Chondrocyte (in vitro differentiated cells): ENCODE measurements at places on chromosomes 1 and 21.

GRCh38 chr1:48246727-48247126, 24.2 kb downstream of the SLC5A9 start:
- DNase-seq, result no peak

GRCh38 chr1:93641527-93641926, 40.1 kb downstream of the BCAR3 start:
- DNase-seq, result no peak

DNA sequence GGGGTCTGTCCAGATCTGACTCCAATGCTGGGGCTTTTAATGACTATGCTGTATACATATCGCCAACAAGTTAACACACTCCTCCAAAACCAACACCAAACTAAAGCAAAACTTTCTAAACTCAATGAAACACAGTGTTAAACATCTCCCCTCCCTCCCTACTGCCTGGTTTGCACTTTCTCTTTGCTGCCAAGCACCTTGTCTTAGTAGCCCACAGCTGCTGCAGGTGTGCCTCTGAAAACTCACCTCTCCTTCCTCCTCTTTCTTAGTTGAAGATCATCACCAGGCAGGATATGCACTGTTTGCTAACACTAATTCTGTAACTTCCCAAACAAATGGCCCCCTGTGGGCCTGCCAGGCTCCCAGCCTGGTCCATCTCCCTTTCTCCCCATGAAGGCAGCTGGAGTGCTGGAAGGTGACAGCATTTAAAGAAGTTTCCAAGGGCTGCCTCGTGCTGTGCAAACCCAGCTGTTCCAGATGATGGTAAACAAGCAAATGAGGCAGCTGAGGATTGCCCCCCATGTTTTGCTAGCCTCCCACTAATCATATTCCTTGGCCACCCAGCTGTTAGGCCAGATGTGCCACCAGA, 213.7 kb downstream of the ASTN1 start:
- DNase-seq, result no peak

DNA sequence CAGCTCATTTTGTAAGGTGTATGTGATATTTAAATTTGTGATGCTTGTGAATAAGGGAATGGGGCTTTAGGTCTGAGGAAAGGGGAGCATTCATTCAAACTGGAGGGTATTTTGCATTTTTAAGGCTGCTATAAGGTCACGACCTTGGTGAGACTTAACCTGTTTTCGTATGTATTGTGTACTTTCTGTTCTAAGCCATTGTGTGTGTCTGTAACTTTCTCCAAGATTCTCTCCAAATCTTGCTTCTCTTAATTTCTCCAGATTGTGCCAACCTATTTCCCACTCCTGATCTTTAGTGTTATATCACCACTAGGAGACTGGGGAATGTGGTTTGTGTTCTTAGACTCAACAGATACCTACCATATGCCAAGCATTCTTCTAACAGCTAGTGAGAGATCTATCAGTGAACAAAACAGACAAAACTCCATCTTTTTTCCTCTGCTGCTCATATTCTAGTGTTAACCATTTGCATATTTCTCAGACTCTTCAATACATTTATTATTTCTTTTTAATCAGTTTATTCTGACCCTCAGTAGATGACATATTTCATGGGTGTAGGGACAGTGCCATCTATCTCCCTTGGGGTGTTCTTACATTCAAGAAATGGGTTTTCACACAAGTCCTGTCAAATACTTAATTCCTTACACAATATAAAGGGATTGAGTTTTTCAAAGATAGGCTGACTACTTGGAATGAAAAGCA, 27.5 kb downstream of the ATP1B1 start:
- DNase-seq, result no peak

DNA sequence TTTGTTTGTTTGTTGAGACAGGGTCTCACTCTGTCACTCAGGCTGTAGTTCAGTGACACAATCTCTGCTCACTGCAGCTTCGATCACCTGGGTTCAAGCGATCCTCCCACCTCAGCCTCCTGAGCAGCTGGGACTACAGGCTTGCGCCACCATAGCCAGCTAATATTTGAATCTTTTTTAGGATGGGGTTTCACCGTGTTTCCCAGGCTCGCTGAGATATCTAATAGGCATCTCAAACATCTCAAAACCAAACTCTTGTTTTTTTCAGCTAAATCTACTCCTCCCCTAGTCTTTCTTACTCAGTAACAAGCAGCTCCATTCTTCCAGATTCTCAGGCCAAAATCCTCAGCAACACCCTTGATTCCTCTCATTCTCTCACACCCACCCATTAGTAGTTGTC, 22.0 kb upstream of the SRRM1 start:
- no peak for DNase-seq

GRCh38 chr1:3312310-3312897, 142.1 kb upstream of the ARHGEF16 start:
- DNase-seq, result no peak

DNA sequence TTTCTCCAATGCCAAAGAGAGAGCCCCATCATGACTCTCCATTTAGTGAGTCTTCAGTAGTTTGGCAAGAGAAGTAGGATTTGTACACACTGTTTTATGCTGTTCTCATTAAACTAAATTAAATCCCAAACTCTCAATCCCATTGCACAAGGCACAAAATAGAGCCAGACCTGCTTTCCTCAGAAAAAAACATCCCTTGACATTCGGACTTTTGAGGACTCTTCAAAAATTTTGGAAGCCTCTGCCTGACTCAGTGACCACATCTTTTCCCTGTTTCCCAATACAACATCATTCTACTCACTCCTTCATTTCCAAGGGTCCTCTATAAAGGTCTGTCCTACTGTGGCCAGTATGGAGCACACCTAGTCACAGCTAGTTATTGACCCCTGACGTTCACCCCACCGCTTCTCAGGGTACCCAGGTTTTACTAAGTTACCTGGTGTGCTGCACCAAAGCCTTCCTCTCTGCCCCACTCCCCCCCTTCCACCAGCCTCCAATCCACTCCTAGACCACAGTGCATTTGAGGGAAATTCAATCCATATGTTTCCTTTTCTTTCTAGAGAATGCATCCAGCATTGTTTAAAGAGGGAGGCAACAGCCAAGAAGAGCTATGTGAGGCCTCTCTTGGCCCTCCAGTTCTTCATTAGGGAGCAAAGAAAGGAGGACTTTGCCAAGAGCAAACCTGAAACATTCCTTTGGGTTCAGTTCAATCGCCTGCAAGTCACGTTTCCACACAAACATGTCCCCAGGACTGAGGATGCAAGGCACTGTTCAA, 428.7 kb downstream of the PLPP3 start:
- no peak for DNase-seq

- no peak for DNase-seq
These were observed 85.8 kb upstream of the TMPRSS2 start for GRCh38 chr21:41593760-41594138.

DNA sequence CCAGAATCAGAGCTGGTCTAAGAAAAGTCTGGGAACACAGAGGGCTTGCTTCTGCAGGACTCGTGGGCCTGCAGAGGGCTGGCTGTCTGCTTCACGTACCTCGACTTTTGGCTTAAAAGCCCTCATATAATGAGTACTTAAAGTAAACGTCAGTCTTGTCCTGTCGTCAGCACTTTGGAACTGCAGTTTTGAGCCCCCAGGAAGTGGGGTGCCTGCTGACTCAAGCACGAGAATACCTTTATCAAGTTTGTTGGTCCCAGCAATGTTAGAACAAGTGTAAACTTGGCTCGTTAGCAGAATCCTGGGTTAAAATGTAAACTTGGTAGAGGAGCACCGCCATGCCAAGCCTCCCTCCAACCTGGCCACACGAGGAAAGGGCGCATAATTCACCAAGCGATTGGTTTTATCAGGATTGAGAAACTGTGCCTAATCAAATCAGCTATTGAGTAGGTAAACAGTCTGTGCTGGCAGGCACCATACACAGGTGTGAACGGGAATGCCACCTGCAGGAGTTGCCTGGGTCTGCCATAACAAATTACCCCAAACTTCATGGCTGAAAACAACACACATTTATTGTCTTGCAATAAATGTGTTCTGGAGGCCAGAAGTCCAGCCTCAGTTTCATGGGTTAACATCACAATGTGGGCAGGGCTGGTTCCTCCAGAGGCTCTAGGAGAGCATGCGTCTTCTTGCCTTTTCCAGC, 45.0 kb upstream of the FHAD1 start:
- DNase-seq, result peak; percentile 28

- no peak for DNase-seq
These were observed 34.5 kb upstream of the FAM163A start for GRCh38 chr1:179708434-179709195.

GRCh38 chr1:151992303-151993083, 1.2 kb downstream of the S100A10 start:
- no peak for DNase-seq

DNA sequence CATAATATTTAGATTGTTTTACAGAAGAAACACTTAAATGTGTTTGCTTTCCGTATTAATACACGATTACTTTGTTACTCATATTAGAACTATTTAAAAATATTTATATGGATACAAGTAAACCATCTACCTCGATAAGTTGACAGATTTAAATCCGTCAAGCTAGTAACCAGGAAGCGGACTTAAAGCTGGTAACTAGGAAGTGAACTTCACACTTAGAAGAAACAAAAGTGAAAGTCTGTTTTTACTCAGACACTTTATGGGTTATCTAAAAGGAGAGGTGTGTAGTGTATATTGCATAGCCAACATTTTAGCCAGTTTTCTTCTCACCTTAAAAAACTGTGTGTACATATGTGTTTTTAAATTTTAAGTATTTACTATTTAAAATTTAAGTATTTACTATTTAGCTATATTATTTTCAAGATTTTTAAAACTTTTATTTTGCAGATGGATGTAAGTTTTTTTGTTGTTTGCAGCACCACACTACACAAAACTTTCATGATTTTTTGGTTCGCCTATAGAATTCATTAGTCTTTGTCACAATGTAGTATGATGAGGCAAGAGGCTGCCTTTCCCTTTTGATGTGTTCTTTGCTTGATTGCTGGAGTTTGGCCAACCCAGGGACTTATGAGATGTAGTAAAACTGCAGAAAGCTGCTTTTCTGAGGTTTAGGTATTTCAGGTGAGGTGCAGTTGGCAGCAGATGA, 2.7 kb downstream of the USP25 start:
- DNase-seq, result no peak

GRCh38 chr1:84619383-84620102, 45.3 kb upstream of the CTBS start:
- no peak for DNase-seq

GRCh38 chr1:220689666-220690065, 497 bp upstream of the C1orf115 start:
- no peak for DNase-seq

DNA sequence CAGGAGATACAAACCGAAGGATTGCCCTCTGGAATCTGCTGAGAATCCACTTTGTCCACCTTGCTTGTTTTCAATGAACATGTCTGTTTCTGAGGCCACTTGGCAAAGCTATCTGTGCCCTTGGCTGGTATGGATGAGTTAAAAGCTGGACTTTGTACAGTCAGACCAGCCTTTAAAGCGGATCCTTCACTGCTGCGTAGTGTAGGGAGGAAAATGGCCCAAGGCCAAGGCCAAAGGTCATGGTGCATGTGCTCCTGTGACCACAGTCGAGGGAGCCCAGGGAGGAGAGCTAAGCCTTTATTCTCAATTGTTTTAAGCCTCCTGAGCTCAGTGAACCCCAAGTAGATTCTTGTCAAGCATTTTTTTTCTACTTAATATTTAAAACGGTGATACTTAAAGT, 37.0 kb downstream of the KCNJ15 start:
- DNase-seq, result no peak

DNA sequence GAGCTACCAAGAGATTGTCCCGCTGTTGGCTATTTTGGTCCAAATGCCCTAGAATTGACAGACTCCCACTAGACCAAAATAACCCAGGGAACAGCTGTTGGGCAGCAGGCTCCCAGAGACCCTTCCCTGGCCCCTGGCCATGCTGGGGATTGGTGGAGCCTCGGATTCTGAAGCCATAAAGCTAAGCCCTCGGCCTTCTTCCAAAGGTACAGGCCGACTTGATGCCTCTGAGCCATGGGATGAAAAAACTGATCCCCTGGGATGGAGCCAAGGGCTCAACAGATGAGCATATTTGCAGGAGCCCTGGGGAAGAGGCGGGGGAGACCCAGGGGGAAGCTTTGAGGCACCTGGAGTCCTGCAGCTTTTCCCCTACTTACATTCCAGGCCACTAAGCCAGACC, 1.0 kb upstream of the LRRC38 start:
- DNase-seq, result no peak

DNA sequence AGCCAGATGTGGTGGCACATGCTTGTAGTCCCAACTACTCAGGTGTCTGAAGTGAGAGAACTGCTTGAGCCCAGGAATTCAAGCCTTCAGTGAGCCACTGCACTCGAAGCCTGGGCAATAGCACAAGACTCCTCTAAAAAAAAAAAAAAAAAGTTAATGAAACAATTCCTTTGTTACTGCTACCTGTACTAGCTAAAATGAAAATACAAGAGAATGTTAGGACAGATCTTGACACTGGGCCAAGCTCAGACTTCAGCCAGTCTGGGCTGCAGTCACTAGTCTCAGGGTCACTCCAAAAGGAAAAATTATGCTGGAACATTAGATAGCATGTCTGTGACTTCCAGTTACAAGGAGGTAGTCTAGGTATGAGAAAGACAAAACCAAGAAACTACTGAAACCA, 56.5 kb downstream of the TRIM33 start:
- DNase-seq, result no peak

DNA sequence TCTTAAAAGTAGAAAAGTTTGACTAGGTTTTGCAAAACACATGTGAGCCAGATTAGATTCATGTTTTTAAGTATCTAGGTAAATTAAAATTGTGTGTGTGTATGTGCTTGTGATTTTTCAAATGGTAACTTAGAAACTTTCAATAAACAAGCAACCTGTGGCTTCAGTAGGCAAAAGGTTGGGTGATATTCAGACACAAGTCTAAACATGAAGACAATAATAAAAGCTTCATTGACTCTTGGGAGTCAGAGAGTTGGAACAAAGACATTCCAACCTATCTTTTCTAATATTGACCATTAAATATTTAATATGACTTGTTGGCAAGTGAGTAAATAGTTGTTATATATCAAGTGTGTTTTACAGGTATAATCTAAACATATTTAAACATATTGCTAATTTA, 1049.6 kb upstream of the ADGRL4 start:
- no peak for DNase-seq

DNA sequence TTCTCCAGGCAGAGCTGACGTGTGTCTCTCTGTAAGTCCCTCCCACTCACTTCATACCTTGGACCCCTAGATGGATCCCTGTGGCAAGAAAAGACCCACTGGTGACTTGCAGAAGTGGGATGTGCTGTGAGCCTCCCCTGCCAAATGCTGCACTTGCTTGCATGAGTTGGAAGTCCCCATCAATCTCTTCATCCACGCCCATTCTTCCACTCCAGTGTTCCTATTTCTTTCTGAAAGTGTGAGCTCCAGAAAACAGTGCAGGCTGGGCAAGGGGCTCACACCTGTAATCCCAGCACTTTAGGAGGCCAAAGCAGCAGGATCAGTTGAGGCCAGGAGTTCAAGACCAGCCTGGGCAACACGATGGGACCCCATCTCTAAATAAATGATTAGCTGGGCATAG, 254.1 kb upstream of the IRF2BP2 start:
- no peak for DNase-seq
